ENCODE measurements at places on chromosomes 4 and X.

DNA sequence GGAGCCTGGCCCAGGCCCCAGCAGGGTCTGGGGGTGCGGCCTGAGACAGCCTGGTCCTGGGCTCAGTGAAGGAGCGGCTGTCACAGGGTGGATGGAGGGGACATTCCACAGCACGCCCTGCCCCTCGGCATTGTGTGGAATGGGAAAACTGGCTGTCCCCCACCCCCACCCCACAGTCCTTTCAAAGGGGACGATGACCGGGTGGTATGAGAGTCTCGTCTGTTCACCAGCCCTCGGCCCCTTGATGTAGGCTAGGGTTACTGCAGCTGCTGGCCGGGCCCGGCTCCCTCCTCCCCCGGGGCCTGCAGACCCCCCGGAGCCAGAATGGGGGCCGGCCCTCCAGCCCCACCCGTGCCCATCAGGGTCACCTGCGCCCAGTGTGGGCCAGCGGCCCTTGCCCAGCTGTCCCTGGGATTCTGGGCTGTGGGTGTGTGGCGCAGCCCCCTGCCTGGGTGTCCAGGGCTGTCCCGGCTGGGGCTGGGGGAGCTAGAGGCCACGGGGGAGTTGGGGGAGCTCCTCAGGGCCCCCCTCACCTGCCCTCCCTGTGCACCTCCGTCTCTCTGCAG is 11.7 kb downstream of the FGFRL1 start:
- DNase-seq: no peak

DNA sequence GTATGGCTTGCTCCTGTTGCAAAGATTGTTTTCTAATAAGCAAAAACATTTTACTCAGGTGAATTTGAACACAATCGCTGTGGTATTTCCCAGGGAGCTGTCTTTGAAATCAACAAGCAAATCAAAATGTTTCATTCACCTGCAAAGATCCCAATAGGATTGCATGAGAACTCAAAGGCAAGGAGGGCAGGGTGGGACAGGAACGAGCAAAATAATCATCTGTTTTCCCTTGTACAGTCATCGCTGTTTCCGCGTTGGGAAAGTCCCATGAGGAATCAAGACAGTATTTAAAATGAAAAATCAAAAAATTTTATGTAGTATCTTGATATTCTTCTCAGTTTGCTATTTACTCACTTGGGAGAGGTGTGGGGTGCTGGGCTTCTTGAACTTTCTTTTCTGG is 198.8 kb downstream of the STIM2 start:
- DNase-seq: no peak

- peak; percentile 64 for DNase-seq
Observed at GRCh38 chrX:19382555-19383145, 38.9 kb downstream of the PDHA1 start.

DNA sequence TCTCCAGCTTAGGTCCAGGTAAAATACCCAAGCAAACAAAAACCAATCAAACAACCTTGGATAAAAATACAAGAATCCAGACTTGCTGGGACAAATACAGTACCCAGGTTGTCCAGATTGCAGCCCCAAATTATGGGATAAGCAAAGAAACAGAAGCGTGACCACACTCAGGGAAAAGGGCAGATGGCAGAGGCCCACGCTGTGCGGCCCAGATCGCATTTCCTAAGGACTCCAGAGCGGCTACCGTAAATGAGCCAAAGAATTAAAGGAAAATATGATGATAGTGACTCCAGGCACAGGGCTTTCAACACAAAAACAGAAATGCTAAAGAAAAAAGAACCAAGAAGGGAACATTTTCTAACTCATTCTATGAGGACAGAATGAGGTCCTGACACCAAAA is 50.3 kb downstream of the FGFRL1 start:
- DNase-seq: no peak

DNA sequence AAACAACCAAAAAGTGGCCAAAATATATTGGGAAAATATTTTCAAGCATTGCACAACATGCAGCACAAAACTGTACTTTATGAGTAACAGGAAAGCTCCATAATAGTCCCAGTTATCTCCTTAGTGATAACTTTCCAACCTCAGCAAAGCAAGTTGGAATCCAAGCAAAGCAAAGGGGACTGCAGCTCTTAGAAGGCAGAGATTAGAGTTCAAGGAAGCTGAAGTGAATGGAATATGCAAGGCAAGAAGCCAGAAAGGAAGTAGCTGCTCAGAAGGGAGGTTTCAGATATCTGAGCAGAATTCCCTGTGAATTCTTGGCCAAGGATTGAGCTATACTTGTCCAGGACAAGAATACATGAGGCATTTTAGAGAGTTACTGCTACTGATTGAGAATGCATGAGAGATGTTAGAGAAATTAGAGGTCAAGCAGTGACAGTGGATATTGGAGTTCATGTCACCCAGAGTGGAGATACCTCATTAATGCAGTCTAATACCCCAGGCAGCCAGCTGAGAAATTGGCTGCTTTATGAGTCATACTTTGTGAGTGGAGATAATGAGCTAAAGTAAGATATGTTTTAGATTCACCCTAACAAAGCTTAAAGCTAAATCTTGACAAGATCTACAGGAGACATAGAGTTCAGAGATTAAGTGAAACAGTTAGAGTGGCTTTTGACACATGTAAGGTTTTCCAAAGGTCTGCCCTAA is 102.8 kb downstream of the INPP4B start:
- no peak for DNase-seq

Data from GM13976 (cell line).